ENCODE measurements at places on chromosomes 3 and 15.

DNA sequence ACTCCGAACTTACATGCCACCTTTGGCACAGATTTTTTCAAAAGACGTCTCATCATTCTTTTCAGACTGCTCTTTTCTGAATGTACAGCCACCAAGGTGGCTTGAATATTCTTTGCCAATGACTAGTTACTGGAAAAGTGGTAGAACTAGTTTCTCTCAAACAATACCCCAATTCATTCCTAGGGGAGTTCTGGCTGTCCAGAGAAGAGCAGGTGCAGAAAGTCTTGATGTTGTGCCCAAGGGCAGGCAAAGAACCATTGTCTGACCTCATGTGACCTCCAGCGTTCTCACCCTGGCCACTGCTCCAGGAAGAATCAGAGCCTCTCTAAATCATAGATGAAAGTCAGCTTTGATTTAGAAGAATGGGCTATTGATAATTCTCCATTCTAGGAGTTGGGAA lies 5.5 kb downstream of the LMOD3 start:
- no peak for DNase-seq

DNA sequence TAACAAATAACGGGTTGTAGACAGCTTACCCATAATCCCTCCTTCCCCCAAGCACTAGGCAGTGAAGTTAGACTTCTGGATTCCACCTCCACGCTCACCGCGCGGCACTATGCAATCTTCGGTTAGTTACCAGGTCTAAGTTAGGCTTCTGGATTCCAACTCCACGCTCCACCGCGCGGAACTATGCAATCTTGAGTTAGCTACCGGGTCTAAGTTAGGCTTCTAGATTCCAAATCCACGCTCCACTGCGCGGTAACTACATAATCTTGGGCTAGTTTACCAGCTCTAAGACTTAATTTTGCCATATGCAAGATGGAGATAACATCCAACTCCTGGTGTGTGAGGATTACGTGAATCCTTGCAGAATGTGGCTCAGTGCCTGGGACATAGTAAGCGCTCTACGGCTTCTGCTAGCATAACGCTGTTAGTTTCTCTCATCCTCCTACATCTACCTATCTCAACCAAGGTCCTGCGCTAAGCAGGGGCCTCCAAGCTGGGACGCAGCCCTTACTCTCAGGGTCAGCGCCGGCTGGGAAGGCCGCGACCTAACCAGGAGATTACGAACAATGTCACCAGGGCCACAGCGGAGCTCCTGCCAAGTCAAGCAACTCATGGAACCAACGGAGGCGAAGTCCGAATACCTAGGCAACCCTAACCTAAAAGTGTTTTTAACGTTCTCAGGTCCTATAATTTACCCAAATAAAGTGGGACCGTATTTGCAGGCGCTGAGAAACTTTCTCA lies 497 bp upstream of the RPLP1 start:
- DNase-seq: no peak

DNA sequence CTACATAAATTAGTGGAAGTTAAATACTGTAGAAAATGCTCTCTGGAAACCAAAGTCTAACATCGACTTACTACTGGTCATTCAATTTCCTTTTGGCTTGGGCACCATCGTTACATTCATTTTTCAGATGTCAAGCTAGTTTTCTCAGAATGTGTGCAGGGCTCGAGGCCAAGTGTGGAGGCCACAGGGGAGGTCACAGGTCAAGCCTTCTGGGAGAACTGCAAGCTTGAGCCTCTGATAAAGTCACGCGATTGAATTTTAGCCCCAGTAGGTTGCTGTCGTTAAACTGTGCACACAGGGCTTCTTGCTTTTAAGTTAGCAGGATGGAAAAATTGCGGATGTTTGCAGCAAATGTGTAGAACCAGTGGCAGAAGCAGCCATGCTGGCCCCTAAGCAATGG lies 182.2 kb downstream of the APBA2 start:
- DNase-seq: no peak

DNA sequence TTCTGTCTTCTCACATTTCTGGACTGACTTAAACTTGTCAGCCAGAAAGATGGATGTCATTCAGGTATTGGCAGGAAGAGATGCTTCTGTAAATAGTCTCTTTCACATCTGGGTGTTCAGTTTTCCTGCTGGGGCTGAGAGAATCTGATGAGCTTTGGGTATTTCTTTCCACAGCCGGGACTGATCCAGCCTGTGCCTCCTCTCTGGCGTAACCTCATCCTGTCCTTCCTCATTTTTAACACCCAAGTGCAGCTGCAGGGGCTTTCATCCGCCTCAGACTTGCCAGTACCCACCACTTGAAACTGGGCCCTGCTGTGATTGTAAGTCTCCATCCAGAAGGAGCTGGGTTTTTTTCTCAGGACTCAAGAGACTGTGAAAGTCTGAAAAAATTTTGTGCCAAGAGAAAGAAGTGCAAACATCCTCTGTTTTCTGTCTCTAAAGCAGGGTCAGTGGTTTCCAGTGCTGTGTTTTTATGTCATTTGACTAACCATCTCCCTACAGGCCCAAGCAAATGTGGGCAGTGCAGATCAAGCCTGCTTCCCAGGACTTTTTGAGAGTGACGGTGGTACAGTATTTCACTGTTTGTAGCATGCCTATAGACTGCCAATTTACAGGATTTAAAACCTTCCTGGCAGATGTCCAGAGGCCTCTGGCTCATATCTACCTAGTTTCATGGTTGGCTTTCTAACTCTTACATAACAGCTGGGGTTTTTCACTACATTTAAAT lies 342.7 kb downstream of the PTPRG start:
- no peak for DNase-seq

- peak; percentile 65 for DNase-seq
Observed at GRCh38 chr3:56980798-56981390, 79.6 kb upstream of the SPATA12 start.

GRCh38 chr3:188489639-188490405 lies 335.9 kb downstream of the LPP start:
- DNase-seq: no peak

GRCh38 chr3:85912980-85913379 lies 954.2 kb downstream of the CADM2 start:
- no peak for DNase-seq

DNA sequence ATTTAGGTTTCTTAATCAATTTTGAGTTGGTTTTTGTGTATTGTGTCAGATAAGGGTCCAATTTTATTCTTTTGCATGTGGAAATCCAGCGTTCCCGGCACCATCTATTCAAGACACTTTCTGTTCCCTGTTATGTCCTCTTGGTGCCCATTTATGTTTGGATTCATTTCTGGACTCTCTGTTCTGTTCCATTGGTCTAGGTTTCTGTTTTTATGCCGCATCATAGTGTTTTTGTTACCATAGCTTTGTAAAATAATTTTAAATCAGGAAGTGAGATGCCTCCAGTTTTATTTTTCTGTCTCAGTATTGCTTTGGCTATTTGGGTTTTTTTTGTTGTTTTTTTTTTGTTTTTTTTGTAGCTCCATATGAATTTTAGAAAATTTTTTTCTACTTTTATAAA lies 97.1 kb downstream of the LRRC28 start:
- no peak for DNase-seq

- DNase-seq: no peak
Observed at GRCh38 chr3:82561784-82562183, 800.3 kb upstream of the GBE1 start.

GRCh38 chr3:135982404-135982761 lies 16.9 kb downstream of the PPP2R3A start:
- DNase-seq: no peak

DNA sequence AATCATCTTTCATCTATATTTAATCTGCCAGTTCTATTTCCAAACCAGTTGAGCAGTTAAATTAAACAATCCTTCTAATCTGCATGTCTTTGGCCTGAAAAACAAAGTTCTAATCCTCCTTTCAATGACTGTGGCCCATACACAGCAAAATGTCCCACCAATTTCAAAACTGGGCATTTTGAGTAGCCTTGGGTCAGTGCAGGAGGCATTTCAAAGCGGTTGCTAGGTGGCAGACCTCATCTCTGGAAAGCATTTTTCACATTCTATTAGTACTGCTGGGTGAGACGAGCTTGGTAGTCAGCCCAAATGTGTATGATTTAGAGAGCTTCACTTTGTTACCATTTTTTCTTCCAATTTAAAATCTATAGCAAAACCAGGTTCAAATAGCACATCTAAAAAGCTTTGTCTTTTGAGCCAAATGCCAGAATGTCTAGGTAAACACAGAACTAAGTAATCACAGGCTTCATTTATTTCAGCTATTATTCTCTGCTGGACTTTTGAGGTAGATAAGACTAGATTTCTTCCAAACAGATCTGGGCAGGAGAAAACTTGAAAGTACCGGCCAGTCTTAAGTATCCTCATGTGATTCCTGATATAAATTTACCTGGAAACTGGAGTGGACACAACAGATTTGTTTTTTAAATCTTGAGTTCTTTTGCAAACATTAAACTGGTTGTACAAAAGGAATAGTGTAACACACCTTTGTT lies 8.9 kb upstream of the ARHGEF26 start:
- no peak for DNase-seq

DNA sequence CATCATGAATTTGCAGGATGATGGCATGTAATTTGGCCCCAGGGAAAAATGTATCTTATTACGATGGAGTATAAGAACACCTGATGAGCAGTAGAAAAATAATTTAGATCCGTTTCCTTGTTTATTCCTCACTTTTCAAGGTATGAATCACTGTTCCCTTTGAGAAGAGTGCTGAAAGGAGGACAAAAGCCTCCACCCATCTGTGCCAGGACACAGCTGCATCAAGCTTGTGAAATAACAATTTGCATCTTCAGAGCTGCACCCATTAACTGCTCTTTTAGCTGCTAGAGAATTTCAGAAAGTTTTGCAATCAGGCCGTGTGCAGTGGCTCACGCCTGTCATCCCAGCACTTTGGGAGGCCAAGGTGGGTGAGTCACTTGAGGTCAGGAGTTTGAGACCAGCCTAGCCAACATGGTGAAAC lies 9.6 kb downstream of the CLDND1 start:
- no peak for DNase-seq

DNA sequence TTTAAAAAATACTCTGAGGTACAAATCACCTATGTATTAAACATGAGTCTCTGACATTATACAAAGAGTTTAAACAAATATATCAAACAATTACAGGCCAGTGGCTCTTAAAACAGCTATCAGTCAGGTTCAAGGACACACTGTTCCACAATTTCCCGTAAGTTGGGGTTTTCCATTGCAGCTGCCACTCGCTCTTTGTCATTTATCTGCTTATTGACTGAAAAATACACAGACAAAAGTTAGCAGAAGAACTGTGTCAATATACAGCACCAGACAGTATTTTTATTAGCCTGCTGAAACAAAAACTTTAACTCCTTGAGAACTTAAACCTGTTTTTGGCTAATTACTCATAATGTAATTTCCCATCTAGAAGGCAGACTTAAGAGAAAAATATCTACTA lies 20.8 kb downstream of the CIAO2A start:
- DNase-seq: no peak

DNA sequence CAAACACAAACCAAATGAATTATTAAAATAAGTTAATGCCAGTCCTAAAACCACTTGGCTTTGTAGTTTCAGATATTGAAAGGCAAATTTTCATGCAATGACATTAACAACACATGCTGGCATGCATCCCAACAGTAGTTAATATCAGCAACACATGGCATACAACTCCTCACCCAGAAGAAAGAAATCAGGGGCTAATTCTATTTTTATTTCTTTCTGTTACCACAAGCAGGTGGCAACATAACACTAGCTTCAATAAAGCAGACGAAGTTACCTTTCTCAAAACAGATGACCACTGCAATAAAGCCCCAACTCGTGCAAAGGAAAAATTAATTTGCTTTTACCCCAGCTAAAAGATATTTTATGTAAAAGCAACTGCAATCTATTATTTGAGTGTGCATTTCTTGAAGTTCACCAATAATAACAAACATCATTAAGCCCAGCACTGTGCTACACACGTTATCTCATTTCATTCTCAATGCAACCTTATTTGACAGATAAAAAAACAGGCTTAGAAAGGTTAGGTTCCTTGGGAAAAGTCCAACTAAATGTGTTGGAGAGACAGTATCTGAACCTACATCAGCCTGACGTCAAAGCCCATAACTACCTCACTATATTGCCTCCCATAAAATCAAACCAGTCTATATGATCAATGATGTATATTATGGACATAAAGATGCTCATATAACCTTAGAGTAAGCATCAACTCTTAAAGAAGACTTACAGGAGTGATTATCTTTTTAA lies 2.8 kb downstream of the TOP2B start:
- DNase-seq: no peak

DNA sequence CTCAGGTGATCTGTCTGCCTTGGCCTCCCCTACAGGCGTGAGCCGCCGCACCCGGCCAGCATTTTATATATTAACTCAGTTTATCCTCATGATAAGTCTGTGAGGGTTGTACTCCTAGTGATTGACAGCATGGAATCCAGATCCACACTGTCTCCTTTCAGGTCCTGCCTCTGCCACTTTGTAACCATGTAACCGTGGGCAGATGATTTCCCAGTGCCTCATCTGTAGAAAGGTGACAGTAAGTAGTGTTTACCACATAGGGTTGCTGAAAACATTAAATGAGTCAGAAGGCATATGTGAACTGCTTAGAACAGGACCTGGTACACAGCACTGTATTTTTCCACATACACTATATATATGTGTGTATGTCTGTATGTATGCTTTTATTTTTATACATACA lies 2.4 kb downstream of the FYTTD1 start:
- DNase-seq: no peak

DNA sequence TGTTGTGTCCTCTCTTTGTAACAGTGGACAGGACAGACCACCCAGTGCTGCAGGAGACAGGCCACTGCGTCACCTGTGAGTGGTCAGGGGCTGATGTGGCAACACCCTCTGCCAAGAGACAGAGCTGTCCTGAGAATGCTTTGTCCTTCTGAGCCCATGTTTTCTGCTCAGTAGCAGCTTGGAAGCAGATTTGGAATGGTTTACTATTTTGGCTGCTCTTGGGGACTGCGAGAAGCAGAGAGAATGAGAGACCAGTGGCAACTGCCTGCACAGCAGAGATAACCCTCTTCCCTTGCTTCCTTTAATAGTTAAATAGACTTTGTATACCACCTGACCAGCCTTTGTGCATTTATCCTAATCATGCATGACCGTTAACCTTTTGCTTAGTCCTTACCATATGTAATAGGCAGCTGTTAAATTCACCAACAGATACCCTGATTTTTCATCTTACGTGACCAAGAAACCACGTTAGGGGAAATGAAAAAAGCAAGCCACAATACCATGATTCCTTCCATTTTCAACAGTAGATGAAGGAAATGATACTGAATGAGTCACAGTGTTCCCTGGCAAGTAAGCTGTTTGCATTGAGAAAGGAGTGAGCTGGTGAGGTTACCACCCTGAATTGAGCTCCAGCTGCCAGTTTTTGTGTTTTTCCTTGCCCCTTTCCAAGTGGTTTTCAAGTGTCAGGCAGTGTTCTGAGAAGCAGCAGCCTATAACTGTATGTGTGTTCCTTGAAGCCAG lies 35.5 kb downstream of the B3GALNT1 start:
- no peak for DNase-seq
